Breast epithelium (tissue), 4 donors: ENCODE measurements at places on chromosomes 1 and 21. TPM values are rescaled to one million over a fixed set of nuclear protein-coding genes. Genes with fewer than 3 reads are reported as not detected.

GRCh38 chr1:8363186-8363766 is 45.4 kb downstream of the SLC45A1 start:
- no peak overlapping the region for H3K4me3 ChIP-seq
- peaks cover under 1% of the 10 kb centered on the region for H3K36me3 ChIP-seq
- H3K27ac ChIP-seq = peak overlapping the region; percentile 74
- no peak for DNase-seq
- no peaks in the 10 kb centered on the region for H3K4me1 ChIP-seq

The RSPH1 gene
- 2.3 TPM for total RNA-seq

DNA sequence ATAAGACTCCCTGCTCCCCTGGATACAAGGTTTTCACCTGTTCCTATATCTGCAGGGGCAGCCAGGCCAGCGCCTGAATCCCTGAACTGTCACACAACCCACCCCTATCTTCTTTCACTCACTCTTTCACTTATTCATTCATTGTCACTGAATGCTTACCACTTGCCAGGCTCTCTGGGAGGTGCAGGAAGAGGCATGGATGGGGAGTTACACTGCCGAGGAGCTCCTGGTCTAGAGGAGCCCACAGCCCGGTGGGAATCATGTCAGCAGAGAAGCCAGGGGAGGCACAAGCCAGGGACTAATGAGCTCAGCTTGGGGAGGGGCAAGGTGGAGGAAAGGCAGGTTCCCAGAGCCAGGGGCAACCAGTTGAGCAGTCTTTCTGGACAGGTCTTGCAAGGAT is 155.8 kb downstream of the TRABD2B start:
- H3K36me3 ChIP-seq = no peaks in the 10 kb centered on the region
- no peak overlapping the region for H3K27ac ChIP-seq
- no peak for DNase-seq
- H3K4me3 ChIP-seq = no peak overlapping the region

DNA sequence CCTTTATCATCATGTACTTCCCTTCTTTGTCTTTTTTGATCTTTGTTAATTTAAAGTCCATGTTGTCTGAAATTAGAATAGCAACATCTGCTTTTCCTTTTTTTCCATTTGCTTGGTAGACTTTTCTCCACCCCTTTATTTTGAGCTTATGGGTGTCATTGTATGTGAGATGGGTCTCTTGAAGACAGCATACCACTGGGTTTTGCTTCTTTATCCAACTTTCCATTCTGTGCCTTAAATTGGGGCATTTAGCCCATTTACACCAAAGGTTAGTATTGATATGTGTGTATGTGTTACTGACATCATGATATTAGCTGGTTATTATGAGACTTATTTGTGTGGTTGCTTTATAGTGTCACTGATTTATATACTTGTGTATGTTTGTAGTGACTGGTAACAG is 50.2 kb downstream of the IFI44 start:
- H3K36me3 ChIP-seq = no peaks in the 10 kb centered on the region
- no peak for DNase-seq
- H3K4me1 ChIP-seq = no peaks in the 10 kb centered on the region
- no peak overlapping the region for H3K4me3 ChIP-seq

The AADACL3 gene
- total RNA-seq = not detected

The GBP4 gene
- total RNA-seq = 4.2 TPM

DNA sequence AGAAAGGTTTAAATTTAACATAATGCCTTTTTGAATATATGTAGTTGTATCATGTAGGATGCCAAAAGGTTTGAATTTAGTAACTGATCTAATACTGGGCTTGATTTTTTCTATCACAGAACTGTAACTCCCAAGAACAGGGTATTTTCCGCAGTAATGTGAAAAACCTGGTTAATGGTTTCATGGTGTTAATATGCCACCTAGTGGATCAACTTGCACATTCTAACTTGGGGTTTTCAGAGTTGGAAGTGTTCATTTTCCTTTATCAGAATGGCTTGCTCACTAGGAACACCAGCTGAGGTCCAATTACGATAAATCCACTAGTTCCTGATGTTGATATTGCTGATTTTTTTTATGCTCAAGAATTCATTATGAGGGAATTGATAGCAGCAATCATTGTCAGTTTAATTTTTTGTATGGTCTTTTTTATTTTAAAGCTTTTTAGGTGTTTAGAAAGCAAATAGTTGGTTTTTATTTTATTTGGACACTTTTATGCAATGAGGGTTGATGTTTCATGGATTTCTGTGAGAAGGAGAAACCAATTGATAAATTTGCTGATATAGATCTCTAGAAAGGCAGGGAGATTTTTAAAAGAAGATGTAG is 157.2 kb downstream of the PLA2G4A start:
- no peaks in the 10 kb centered on the region for H3K4me1 ChIP-seq
- H3K36me3 ChIP-seq = no peaks in the 10 kb centered on the region
- no peak for DNase-seq
- H3K27me3 ChIP-seq = no peaks in the 10 kb centered on the region

- no peak overlapping the region for H3K27ac ChIP-seq
- H3K36me3 ChIP-seq = no peaks in the 10 kb centered on the region
- no peak for DNase-seq
- H3K27me3 ChIP-seq = no peaks in the 10 kb centered on the region
Observed at GRCh38 chr1:41373373-41373772, 12.1 kb downstream of the FOXO6 start.

GRCh38 chr1:108828074-108828961 is 28.6 kb downstream of the AKNAD1 start:
- no peaks in the 10 kb centered on the region for H3K4me1 ChIP-seq
- H3K27me3 ChIP-seq = no peaks in the 10 kb centered on the region
- peak; percentile 83 for DNase-seq
- H3K36me3 ChIP-seq = no peaks in the 10 kb centered on the region
- H3K27ac ChIP-seq = peak overlapping the region; percentile 73

GRCh38 chr1:177809819-177810218 is 160.0 kb downstream of the SEC16B start:
- no peaks in the 10 kb centered on the region for H3K36me3 ChIP-seq
- no peak overlapping the region for H3K27ac ChIP-seq
- no peaks in the 10 kb centered on the region for H3K4me1 ChIP-seq

- no peak overlapping the region for H3K27ac ChIP-seq
- H3K27me3 ChIP-seq = no peaks in the 10 kb centered on the region
- no peak overlapping the region for H3K4me3 ChIP-seq
- no peak for DNase-seq
- no peaks in the 10 kb centered on the region for H3K4me1 ChIP-seq
Observed at GRCh38 chr1:207672522-207673130, 27.7 kb downstream of the CR1L start.

The CA14 gene
- not detected for total RNA-seq

GRCh38 chr1:21940492-21940891 is 3.4 kb upstream of the HSPG2 start:
- H3K4me3 ChIP-seq = no peak overlapping the region
- peaks cover 24% of the 10 kb centered on the region for H3K4me1 ChIP-seq
- H3K36me3 ChIP-seq = no peaks in the 10 kb centered on the region
- H3K27me3 ChIP-seq = no peaks in the 10 kb centered on the region
- DNase-seq = no peak

GRCh38 chr1:206686478-206687249 is 2.0 kb downstream of the MAPKAPK2 start:
- H3K36me3 ChIP-seq = no peaks in the 10 kb centered on the region
- peak overlapping the region; percentile 76 for H3K4me3 ChIP-seq
- peaks cover 26% of the 10 kb centered on the region for H3K4me1 ChIP-seq
- no peaks in the 10 kb centered on the region for H3K27me3 ChIP-seq
- no peak for DNase-seq
- peak overlapping the region; percentile 100 for H3K27ac ChIP-seq

The C1QA gene
- 104 TPM for total RNA-seq

DNA sequence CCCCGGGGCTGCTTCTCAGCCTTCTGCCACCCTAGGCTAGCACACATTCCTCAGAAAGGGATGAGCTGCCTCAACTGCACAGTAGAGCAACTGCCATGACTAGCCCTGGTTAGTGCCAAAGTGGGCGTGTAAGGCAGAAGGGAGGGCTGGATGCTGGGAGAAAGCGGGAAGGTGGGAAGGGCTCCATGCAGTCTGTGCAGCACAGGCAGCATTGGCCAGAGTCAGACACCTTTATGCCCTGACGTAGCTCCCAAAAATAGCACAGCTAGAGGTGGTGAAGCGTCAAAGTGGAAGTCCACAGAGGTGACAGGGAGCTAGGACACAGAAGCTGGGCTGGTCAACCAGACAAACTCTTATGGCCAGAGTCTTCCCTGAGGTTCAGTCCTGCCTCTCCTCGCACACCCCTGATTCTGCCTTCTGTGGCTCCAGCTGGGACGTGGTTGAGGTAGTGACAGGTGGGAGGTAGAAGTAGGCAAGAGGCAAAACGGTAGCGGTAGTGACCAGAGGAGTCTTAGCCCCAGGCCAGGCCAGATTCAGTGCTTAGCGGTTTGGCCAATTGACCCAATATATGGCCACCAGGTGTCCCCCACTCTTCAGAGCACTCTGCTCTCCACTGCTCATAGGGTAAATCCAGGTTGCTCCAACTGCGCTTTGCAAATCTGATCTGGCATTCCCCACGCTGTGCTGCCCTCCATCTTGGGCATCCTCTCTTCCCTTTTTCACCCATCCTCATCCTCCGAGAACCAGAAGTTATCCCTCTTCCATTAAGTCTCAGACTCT is 45.6 kb downstream of the DDX20 start:
- no peak overlapping the region for H3K27ac ChIP-seq
- no peaks in the 10 kb centered on the region for H3K27me3 ChIP-seq
- DNase-seq = no peak
- H3K36me3 ChIP-seq = no peaks in the 10 kb centered on the region
- no peak overlapping the region for H3K4me3 ChIP-seq
- H3K4me1 ChIP-seq = no peaks in the 10 kb centered on the region

- H3K27me3 ChIP-seq = peaks cover 82% of the 10 kb centered on the region
- H3K4me3 ChIP-seq = peak overlapping the region; percentile 46
- peaks cover 12% of the 10 kb centered on the region for H3K4me1 ChIP-seq
- no peaks in the 10 kb centered on the region for H3K36me3 ChIP-seq
- H3K27ac ChIP-seq = no peak overlapping the region
Observed at GRCh38 chr1:114152508-114153260, 985 bp downstream of the SYT6 start.

DNA sequence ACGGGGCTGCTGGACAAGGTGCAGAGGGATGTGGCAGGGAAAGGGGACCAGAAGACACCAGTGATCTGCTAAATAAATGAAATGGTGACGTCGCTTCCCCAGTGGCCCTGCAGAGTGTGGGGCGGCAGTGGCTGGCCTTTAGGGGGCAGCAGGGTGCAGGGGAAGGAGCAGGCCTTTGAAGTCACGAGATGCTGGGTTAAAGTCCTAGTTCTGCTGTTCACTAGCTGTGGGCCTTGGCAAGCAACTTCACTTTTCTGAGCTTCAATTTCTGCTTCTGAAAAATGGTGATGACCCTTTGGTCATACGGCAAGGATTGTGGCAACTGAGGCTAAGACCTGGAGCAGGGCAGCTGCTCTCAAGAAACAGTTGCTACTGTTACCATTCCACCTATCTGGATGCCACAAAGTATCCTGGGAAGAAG is 9.2 kb upstream of the GALE start:
- H3K27me3 ChIP-seq = no peaks in the 10 kb centered on the region
- H3K4me3 ChIP-seq = no peak overlapping the region
- DNase-seq = peak; percentile 70
- no peak overlapping the region for H3K27ac ChIP-seq
- H3K4me1 ChIP-seq = no peaks in the 10 kb centered on the region

The PLEKHA6 gene
- total RNA-seq = 1.4 TPM

- no peak for DNase-seq
- H3K27ac ChIP-seq = peak overlapping the region; percentile 51
- H3K4me3 ChIP-seq = no peak overlapping the region
- H3K36me3 ChIP-seq = no peaks in the 10 kb centered on the region
- peaks cover 21% of the 10 kb centered on the region for H3K4me1 ChIP-seq
Observed at GRCh38 chr1:160094291-160094625, 4.2 kb downstream of the IGSF8 start.

GRCh38 chr1:11693917-11694316 is 2.4 kb downstream of the DRAXIN start:
- no peak overlapping the region for H3K4me3 ChIP-seq
- H3K27ac ChIP-seq = no peak overlapping the region
- H3K27me3 ChIP-seq = peaks cover 6% of the 10 kb centered on the region
- H3K4me1 ChIP-seq = peaks cover 11% of the 10 kb centered on the region
- H3K36me3 ChIP-seq = no peaks in the 10 kb centered on the region

The S100A14 gene
- total RNA-seq = 70.1 TPM

DNA sequence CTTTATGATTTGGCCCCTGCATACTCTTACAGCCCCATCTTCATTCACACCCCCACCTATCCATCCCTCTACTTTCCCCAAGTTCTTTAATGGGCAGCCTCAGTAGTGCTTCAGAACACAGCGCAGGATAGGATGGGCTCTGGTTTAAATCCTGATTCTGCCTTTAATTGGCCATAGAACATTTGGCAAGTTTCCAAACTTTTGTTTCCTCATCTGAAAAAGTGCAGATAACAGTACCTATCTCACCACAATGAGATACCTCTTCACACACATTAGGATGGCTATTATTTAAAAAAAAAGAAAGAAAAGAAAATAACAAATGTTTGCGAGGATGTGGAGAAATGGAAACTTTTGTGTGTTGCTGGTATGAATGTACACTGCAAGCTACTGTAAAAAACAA is 142.5 kb upstream of the VANGL1 start:
- no peak overlapping the region for H3K27ac ChIP-seq
- no peaks in the 10 kb centered on the region for H3K4me1 ChIP-seq
- no peaks in the 10 kb centered on the region for H3K27me3 ChIP-seq
- no peaks in the 10 kb centered on the region for H3K36me3 ChIP-seq
- no peak for DNase-seq

- no peak for DNase-seq
- H3K27ac ChIP-seq = no peak overlapping the region
- H3K4me1 ChIP-seq = no peaks in the 10 kb centered on the region
- H3K27me3 ChIP-seq = no peaks in the 10 kb centered on the region
- no peaks in the 10 kb centered on the region for H3K36me3 ChIP-seq
Observed at GRCh38 chr1:7109901-7110300, 324.6 kb downstream of the CAMTA1 start.

GRCh38 chr21:42047821-42048613 is 23.1 kb upstream of the UMODL1 start:
- no peaks in the 10 kb centered on the region for H3K36me3 ChIP-seq
- no peak overlapping the region for H3K27ac ChIP-seq
- H3K27me3 ChIP-seq = no peaks in the 10 kb centered on the region
- DNase-seq = no peak

- no peaks in the 10 kb centered on the region for H3K36me3 ChIP-seq
- no peaks in the 10 kb centered on the region for H3K4me1 ChIP-seq
- no peak overlapping the region for H3K4me3 ChIP-seq
- DNase-seq = no peak
- H3K27me3 ChIP-seq = no peaks in the 10 kb centered on the region
- H3K27ac ChIP-seq = no peak overlapping the region
Observed at GRCh38 chr1:245051349-245052221, 103.2 kb upstream of the KIF26B start.
